ENCODE measurements at places on chromosomes 7 and 10.

- DNase-seq, result peak; percentile 56
Measured at GRCh38 chr10:66844176-66844942, 81.5 kb upstream of the LRRTM3 start.

GRCh38 chr7:132133501-132133900, 442.8 kb downstream of the PLXNA4 start:
- DNase-seq, result no peak

GRCh38 chr10:102405632-102406031, 10.1 kb downstream of the NFKB2 start:
- DNase-seq, result no peak

- DNase-seq, result peak; percentile 50
Measured at GRCh38 chr10:23158370-23158769, 33.7 kb upstream of the PTF1A start.

DNA sequence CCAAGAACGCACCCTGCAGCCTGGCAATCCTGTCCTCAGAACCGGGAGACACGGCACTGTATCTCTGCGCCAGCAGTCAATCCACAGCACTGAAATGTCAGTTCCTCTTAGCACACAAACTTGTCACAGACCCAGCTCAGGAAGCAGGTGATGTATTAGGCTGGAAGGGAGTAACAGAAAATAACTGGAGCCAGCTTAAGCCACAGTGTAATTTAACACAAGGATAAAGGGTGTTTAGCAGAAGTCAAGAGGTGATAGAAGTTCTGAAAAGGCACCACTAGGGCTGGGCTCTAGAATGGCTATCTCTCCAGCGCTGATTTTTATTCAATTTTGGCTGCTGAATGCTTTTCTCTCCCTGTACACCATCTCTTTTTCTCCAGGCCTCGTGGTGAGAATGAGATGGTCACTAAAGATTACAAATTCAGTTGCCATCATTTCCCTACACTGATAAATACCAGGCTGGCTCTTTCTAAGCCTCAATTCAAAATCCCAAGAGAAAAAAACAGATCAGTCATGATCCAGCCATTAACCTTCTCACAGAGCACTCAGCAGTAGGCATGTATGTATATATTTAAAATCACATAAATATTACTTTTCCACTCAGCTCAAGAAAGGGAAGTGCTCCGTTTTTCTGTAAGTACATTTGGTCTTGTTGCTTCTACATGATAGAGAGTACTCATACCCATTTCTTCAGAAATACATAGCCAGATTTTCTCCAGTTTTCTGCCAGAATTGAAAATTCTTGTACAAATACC, 102.7 kb upstream of the PRSS1 start:
- no peak for DNase-seq

GRCh38 chr7:29243910-29244655, 49.5 kb downstream of the CHN2 start:
- no peak for DNase-seq

- DNase-seq, result no peak
Measured at GRCh38 chr10:124640538-124641231, 103.5 kb downstream of the FAM53B start.

DNA sequence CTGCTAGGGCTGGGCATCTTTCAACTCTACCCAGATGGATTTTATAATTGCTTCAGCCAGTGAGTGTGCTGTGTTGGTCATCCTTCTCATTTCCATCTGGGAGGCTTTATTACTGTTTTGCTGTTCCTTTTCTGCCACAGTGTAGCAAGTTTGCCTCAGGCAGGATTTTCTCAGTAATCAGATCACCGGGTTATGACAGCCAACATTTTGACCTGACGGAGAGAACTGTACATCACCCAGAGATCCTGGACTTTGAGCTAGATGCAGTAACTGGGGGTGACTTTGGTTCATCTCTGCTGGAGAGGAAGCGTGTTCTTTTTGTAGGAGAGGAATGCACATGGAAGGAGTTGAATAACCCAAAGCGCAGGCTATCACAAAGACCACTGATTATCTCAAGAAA, 111.8 kb upstream of the AGR3 start:
- no peak for DNase-seq

- DNase-seq, result peak; percentile 98
Measured at GRCh38 chr10:3226960-3227744, 54.6 kb upstream of the PITRM1 start.

DNA sequence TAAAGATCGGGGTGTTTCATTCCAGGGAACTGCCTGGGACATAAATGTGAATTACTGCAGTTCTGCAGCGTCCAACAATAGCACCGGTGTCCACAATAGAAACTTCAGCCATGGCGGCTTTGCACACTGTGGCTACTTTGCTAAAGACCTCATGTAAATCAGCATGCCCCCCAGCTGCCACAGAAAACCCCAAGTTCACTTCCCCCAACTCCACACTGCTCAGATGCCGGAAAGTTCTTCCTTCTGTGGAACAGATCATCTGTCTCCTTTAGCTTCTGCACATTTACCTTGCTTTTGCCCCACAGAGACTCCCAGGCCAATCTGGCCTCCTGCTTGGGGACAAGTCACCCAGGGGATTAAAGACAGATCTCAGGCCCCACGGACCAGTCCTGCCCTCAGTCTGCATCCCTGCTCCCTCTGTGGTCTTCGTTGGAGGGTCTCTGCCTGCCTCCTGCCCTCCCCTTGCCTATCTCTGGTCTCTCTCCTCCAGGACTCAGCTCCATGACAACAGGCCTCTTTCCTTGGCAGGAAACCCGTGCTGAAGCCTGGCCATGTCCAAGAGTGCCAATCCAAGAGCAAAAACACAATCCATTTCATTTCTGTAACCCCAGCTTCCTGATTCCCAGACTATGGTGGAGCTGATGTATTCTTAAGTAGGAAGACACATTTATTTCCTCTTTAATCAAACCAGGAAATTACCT, 403.2 kb downstream of the RPS24 start:
- no peak for DNase-seq

DNA sequence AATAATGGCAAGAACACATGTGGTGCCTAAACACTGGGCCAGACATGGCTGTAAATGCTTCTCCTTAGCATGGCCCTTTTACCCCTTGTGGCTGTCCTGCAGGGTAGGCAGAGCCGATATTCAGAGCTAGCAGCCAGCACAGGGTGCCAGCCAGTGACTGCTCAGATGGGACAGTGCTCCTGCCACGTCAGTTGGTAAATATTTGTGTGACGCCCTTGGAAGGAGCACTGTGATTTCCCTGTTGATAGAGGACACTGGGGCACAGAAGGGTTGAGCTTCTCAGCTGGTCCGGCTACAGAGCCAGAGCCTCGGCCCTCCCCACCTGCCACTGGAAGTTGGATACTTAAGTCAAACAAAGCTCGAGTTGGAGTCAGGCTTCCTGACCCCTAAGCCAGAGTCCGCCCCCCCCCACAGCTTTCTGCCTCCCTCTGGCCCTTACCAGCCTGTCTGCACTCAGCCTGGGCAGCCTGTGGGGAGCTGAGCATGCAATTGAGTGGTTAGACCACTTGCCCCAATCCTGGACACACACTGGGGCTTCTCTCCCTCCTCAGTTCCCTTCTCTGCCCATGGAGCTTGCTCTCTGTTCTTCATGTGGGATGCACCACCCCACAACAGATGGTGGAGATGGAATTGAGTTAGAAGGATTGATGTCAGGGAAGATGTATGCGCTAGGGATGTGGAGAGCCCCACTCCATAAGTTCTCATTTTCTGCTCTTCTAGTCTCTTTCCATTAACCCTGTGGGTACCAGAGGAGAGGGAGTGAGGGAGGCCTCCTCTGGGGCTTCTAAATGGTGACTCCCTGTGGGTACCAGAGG, 350.8 kb downstream of the PLXNA4 start:
- no peak for DNase-seq

DNA sequence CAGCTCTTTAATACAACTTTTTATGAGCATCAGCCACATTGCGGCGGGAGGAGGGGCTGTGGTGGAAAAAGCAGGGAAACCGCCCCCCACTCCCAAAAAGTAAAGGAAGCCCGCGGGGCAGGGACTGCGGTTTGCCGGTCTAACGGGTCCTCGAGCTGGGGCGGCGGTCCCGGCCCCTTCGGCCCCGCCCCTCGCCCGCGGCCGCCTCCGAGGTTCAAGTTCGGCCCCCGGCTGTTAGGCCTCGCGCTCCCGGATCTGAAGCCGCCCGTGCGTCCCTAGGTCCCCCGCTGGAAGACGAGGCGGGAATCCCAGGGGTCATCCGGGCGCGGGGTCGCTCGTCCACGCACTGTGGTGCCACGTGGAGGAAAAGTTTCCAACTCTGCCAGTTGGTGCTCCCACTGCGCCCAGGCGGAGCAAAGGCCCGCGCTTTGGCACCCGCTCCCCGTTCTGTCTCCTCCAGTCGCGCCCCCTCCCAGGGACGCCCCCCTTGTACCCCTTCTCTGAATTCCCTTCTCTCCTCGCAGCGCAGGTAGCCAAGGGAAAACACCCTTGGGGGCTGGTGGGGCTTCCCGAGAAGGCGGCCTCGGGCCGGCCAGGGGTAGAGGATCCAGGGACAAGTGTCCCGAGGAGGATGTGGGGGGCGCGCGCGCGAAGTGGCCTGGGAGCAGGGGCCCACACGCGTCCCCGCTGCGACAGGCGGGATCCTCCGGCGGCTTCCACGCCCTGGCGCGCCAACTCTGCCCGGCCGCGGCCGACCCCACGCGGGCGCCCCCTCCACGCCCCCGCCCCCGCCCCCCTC, 798 bp upstream of the AUTS2 start:
- DNase-seq, result peak; percentile 15

- DNase-seq, result no peak
Measured at GRCh38 chr10:36489181-36489580, 636.2 kb upstream of the ANKRD30A start.

- DNase-seq, result peak; percentile 24
Measured at GRCh38 chr10:77925410-77925794, 1.2 kb downstream of the DLG5 start.

DNA sequence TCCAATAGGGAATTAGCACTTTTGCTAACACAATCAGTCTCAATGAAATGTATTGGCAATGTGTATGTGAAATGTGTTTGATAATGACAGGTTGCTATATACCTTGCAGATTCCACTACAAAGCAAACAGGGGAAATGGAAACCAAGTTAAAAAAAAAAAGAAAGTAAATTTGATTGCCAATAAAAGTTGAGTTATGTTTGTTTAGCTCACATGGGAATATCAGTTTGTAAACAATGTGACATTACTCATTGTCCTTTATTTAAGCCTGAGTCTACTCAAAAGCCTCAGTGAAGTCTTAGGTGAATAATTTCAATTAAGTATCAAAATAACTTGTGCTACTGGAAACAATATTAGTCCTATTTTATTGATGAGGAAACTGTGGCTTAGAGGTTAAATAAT, 285.2 kb downstream of the CACNA2D1 start:
- no peak for DNase-seq

- DNase-seq, result no peak
Measured at GRCh38 chr10:71381611-71382010, 15.1 kb upstream of the CDH23 start.

- DNase-seq, result no peak
Measured at GRCh38 chr7:14170872-14171271, 181.4 kb upstream of the ETV1 start.

- peak; percentile 75 for DNase-seq
Measured at GRCh38 chr10:86413046-86413728, 46.6 kb upstream of the GRID1 start.

GRCh38 chr10:22455068-22455857, 110.0 kb downstream of the SPAG6 start:
- DNase-seq, result no peak

DNA sequence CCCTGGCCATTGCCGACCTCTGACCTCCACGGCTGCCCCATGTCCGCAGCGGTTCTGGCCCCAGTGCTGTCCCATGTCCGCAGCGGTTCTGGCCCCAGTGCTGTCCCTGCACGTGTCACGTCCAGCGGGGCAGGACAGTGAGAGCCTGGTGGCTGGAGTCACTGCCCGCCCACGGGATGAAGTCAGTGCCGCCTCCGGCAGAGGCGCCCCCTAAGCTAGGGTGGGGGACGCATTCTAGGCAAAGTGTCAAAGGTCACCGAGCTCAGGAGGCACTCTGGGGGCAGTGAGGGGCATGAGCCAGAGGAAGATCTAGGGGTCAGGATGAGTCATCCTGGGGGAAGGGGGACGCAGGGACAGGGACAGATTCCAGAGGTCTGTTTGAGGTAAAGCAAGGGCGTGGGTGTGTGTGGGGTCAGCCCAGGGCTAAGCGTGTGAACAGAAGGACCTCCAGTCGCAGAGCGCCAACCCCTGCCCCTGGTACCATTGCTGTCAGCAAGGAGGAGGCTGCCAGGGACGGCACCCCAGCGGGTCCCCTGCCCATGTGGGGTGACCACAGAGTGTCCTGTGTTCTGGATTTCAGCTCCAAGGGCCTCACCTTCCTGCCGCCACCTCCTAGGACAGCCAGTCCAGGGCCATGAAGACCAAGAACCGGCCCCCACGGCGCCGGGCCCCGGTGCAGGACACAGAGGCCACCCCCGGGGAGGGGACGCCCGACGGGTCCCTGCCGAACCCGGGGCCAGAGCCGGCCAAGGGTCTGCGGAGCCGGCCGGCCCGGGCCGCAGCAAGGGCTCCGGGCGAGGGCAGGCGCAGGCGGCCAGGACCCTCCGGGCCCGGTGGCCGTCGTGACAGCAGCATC, 665 bp downstream of the BHLHA15 start:
- DNase-seq, result no peak

GRCh38 chr10:72525277-72525676, 100.6 kb downstream of the MICU1 start:
- peak; percentile 43 for DNase-seq

GRCh38 chr7:95545007-95545615, 51.2 kb downstream of the PDK4 start:
- DNase-seq, result peak; percentile 41

GRCh38 chr10:113293167-113293566, 259.7 kb upstream of the HABP2 start:
- no peak for DNase-seq

DNA sequence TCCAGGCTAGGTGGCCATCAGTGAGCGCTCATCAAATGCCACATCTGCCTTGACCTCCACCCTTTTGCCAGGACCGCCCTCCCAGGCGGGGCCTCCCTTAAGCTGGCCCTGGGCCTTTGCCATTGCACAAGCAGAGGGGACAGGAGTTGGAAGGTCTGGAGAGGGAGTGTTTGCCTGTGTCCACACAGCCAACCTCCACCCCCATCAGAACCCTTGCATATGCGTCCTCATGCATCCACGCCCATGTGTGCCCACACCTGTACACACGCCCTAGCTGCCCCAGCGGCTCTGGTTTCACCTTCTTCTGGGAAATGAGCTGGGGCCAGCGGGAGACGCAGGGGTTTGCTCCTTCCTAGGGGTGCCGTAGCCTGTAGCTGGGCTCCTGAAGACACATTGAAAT, 64.0 kb downstream of the NEURL1 start:
- DNase-seq, result no peak

- DNase-seq, result peak; percentile 77
Measured at GRCh38 chr10:30751678-30752331, 122.3 kb upstream of the LYZL2 start.

- DNase-seq, result no peak
Measured at GRCh38 chr7:37081436-37081835, 357.1 kb upstream of the AOAH start.

- DNase-seq, result no peak
Measured at GRCh38 chr7:152489044-152489443, 53.2 kb upstream of the KMT2C start.

GRCh38 chr10:49047128-49047639, 68.1 kb downstream of the VSTM4 start:
- no peak for DNase-seq

DNA sequence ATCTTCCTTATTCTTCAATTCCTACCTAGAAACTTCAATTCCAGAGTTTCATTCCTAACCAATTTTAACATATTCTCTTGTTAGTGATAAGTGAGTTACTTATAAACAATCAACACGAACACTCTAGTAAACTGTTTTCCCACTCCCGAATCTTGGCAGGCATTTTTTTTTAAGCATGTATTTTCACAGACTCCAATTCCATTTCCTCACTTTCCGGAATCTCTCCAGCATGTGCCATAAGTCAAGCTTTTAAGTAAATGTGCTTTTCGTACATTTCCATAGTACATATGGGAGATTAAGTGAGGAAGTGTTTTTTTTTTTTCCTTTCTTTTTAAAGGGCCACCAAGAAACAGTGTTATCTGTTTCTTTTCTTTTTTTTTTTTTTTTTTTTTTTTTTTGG, 89.1 kb downstream of the FGFR2 start:
- DNase-seq, result no peak

Measured in fibroblast of upper back skin (primary cell).